ENCODE measurements at places on chromosomes 12 and 14. TPM values are rescaled to one million over a fixed set of nuclear protein-coding genes. Genes with fewer than 3 reads are reported as not detected.

The PIWIL1 gene
- total RNA-seq, result not detected

The MYF6 gene
- not detected for total RNA-seq

DNA sequence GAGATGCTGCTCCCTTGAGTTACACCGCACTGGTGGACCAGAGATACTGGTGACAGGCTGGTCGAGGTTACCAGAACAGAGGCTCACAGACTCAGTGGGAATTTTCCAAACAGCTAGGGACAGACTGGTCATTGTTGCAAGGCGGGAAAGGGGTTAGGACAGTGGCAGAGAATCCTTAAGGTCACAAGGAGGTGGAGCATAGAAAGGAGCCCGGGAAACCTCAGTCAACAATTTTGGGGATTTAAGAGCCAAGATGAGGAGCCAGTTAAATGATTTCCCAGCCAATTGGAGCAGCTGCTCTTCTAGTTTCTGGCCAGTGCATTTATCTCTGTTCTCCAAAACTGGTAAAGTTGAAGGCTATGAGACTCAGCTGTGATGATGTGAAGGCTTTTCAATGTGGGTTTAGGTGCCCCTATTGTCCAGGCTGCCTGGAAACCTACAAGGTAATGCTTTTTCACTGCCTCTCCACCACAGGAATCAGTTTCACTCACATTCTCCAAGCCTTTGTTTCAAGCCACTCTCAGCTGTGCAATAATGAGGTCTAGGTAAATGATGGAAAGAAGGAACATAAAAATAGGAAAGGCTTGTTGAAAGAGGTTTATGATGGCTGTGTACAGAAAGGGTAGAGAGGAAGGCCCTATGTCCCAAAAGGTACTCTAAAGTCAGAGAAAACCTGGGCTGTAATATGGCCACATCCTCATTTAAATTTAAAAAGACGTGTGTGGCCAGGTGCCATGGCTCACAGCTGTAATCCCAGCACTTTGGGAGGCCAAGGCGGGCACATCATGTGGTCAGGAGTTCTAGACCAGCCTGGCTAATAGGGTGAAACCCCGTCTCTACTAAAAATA lies 7.0 kb upstream of the TNS2 start:
- peaks cover 55% of the 10 kb centered on the region for H3K4me1 ChIP-seq
- H3K4me3 ChIP-seq, result peak overlapping the region; percentile 36
- H3K36me3 ChIP-seq, result peaks cover 14% of the 10 kb centered on the region
- H3K27ac ChIP-seq, result peak overlapping the region; percentile 91

The CEP170B gene
- total RNA-seq, result 14.0 TPM

The GYS2 gene
- not detected for total RNA-seq

DNA sequence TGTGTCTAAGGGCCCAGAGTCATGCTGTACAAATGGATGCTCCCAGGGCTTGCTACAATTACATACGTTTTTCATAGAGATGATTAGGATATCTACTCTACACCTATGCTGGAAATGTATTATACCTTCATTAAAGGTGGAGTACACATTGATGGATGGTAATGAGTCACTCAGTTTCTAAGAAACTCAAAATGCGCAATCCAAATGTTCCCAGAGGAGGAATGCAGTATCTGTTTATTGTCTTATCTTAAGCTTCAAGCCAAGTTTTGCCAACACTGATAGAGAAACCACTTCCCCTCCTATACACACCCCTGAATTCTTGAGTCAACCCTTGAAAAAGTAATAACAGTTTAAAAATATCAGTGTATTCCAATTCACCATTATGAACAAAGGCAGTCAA lies 266.6 kb upstream of the FAR2 start:
- no peak overlapping the region for H3K4me3 ChIP-seq
- H3K36me3 ChIP-seq, result no peaks in the 10 kb centered on the region
- no peak overlapping the region for H3K27ac ChIP-seq
- H3K27me3 ChIP-seq, result no peaks in the 10 kb centered on the region

- H3K36me3 ChIP-seq, result no peaks in the 10 kb centered on the region
- H3K4me3 ChIP-seq, result no peak overlapping the region
- H3K27me3 ChIP-seq, result peaks cover 6% of the 10 kb centered on the region
- no peaks in the 10 kb centered on the region for H3K4me1 ChIP-seq
These were observed 1186.2 kb downstream of the BCL11B start for GRCh38 chr14:98085751-98086150.

Measured in neural crest cell (in vitro differentiated cells).